ENCODE measurements at places on chromosomes 1 and 21. TPM values are rescaled to one million over a fixed set of nuclear protein-coding genes. Genes with fewer than 3 reads are reported as not detected.

The ANXA9 gene
- 1.2 TPM for total RNA-seq

The FMO2 gene
- total RNA-seq, result not detected

The NDUFV3 gene
- total RNA-seq, result 22.6 TPM

The JAM2 gene
- total RNA-seq, result not detected

The CHRM3 gene
- not detected for total RNA-seq

The SELP gene
- not detected for total RNA-seq

The CA6 gene
- total RNA-seq, result not detected

The CHI3L2 gene
- total RNA-seq, result 0.32 TPM

The MATN1 gene
- not detected for total RNA-seq

The ADGRL4 gene
- total RNA-seq, result not detected

The KDM1A gene
- total RNA-seq, result 91.9 TPM

The REG4 gene
- not detected for total RNA-seq

The DNAJC28 gene
- total RNA-seq, result 0.36 TPM

The PTPRF gene
- total RNA-seq, result 83.1 TPM

The ZSWIM5 gene
- total RNA-seq, result 0.53 TPM

The CATSPERE gene
- total RNA-seq, result 0.18 TPM

The WDR3 gene
- 28.7 TPM for total RNA-seq

The ADAMTS5 gene
- not detected for total RNA-seq

The SLAMF7 gene
- 1.1 TPM for total RNA-seq

The APCS gene
- total RNA-seq, result not detected

The MCOLN3 gene
- 3.9 TPM for total RNA-seq

Measured in A549 treated with ZK216348 at 1 μM for 4 hours (cell line).